Stimulated activated naive CD8-positive, alpha-beta T cell treated with anti-CD3 and anti-CD28 coated beads, Interleukin-15, Interleukin-2, amounts not matched to agents 100 U/mL and 50 U/mL, for 24 hours (primary cell): ENCODE measurements at places on chromosomes 4 and X.

GRCh38 chr4:138111462-138112000 is 130.6 kb downstream of the SLC7A11 start:
- no peak for DNase-seq

- no peak for DNase-seq
These were observed 78.7 kb downstream of the VCX3A start for GRCh38 chrX:6456196-6456595.

DNA sequence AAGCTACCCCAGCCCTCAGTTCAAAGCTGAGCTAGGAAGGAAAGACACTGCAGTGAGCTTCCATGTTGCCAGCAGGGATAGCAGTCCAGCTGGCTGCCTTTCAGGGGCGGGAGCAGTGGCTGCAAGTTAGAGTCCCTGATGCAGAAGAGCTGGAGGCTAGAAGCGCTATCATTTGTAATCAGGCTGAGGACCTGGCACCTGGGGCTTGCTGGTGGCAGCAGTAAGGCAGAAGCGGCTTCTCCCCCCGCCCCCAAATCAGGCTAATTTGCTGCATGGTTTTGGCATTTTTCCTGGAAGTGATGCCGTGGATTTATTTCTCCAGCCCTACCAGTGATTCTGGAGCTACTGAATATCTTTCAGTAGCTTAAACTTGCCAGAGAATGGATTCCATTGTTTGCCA is 203.3 kb downstream of the CLCN4 start:
- DNase-seq, result no peak

- DNase-seq, result no peak
These were observed 205.9 kb upstream of the CASK start for GRCh38 chrX:42129022-42129940.

DNA sequence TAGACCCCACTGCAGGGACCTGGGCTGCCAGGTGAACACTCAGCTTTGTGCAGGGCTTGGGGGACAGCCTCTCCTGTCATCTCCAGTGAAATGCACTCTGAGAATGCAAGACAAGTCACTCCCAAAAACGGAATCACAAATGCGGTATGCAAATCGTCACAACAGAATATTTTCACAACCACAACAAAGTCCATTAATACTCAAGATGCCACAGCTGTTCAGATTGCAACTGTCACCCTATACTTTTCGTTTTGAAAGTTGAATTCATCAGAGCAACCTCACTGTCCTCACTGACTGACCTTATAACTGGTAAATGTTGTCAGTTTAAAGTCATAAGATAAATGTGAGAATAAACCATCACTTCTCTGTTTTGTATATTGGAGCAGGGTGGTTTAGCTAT is 16.6 kb downstream of the JAKMIP1 start:
- DNase-seq, result no peak

GRCh38 chr4:150224896-150225591 is 146.8 kb downstream of the DCLK2 start:
- DNase-seq, result no peak

- no peak for DNase-seq
These were observed 152.0 kb upstream of the FTHL17 start for GRCh38 chrX:31223817-31224216.

- peak; percentile 12 for DNase-seq
These were observed at the start of gene IL1RAPL2 for GRCh38 chrX:104565791-104566680. Gene IL1RAPL2, plus strand, starts transcription at chrX:104566199.

DNA sequence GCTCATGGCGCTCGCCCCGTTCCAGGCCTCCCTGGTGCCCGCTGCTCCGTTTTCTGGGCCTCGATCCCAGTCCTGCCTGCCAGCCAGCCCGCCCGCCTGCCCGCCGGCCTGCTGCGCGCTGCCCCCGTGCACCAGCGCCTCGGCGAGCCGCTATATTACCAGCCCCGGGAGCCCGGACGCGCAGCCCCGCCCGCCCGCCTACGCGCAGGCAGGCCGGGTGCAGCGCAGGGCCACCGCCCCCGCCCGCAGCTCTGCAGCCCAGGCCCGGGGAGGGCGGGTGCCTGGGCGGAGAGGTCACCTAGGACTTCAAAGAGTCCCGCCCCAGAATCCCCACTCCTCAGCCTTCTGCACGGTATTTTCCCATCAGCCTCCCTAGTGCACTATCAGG is at the start of gene MAOB:
TSS of gene MAOB (minus strand) at position 157 of the 388 bp plus-strand sequence. CDS start at position 6, 151 bp downstream.
- peak; percentile 13 for DNase-seq

GRCh38 chr4:106270736-106271135 is 45.3 kb downstream of the TBCK start:
- DNase-seq, result no peak

DNA sequence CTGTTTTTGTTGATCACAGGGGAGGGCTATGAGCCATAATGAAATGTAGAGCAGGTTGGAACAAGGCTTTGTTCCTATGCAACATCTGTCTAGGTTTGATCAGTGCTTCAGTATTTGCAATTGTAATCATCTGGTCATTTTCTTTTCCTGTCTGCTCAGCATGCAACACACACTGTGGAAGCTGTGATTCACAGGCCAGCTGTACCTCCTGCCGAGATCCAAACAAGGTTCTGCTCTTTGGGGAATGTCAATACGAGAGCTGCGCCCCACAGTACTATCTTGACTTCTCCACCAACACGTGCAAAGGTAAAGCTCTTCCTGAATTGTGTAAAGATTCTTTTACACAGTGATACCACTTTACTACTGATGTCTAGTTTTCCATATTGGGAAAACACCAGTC is 181.9 kb upstream of the ANXA3 start:
- no peak for DNase-seq

DNA sequence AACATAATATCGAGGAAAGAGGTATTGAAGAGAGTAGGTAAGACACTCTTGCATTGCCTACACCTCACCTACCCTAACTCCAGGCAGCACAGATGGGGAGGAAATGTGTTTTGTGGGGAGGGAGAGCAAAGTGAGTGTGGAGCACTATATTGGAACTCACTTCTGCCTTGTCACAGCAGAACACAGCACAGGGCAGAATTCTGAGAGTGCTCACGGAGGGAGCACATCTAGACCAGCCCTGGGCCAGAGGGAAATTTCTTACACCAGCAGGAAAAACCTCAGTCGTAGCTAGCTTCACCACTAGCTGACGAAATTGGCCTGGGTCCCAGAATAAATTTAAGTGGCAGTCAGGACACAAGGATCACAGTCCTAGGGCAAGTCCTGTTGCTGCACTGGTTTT is 517.3 kb downstream of the TMA16 start:
- no peak for DNase-seq

GRCh38 chr4:116899561-116899960 is 185.8 kb downstream of the TRAM1L1 start:
- no peak for DNase-seq

- DNase-seq, result no peak
These were observed 153.5 kb downstream of the PCDH18 start for GRCh38 chr4:137378821-137379220.

- no peak for DNase-seq
These were observed 211.5 kb downstream of the KDR start for GRCh38 chr4:54913751-54914526.

DNA sequence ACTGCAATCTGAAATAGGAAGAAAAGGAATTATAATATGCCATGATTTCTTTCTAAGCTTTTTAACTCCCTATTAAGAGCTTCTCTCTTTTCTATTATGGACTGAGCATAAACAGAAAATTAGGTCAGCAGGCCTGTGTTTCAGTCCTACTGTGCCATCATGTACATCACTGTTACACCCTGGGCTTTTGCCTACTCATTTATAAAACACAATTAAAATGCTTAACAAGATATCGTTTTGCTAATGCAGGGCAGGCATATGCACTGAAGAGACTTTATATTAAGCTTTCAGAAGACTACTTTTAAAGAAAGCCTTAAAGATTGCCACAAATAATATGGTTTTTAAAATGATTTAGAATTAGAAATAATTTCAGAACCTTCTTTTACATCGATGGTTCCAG is 828 bp upstream of the BBS12 start:
- no peak for DNase-seq
